PC-3 (cell line): ENCODE measurements at places on chromosomes 2 and 18.

DNA sequence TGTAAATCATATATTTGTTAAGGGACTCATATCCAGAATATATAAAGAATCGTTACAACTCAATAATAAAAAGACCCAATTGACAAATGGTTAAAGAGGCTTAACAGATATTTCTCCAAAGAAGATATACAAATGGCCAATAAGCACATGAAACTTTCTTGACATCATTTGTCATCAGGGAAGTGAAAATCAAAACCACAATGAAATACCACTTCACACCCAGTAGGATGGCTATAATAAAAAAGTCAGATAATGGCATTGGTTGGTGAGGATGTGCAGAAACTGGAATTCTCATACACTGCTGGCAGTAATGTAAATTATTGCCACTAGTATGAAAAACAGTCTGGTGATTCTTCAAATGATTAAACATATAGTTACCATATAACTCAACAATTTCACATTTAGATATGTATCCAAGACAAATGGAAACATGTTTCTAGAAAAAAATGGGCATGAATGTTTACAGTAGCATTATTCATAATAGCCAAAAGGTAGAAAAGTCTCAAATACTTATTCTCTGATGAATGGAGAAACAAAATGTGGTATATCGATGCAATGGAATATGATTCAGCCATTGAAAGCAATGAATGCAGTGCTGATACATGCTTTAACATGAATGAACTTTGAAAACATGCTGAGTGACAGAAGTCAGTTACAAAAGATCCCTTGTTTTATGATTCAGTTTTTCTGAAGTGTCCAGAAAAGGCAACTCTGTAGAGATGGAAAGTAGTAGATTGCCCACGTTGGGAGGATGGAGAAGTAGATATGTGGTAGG, 304.6 kb upstream of the ZEB2 start:
- no peak overlapping the region for H3K27ac ChIP-seq
- H3K4me1 ChIP-seq = no peaks in the 10 kb centered on the region
- no peaks in the 10 kb centered on the region for H3K36me3 ChIP-seq
- no peak overlapping the region for H3K4me3 ChIP-seq
- no peak for DNase-seq
- H3K27me3 ChIP-seq = no peaks in the 10 kb centered on the region

- H3K27me3 ChIP-seq = no peaks in the 10 kb centered on the region
- H3K36me3 ChIP-seq = no peaks in the 10 kb centered on the region
- no peak overlapping the region for H3K4me3 ChIP-seq
- DNase-seq = peak; percentile 30
- H3K4me1 ChIP-seq = peaks cover 40% of the 10 kb centered on the region
Measured at GRCh38 chr2:99883358-99883757, 259.0 kb downstream of the AFF3 start.

GRCh38 chr2:168955321-168955720, 54.2 kb downstream of the G6PC2 start:
- no peaks in the 10 kb centered on the region for H3K4me1 ChIP-seq
- DNase-seq = no peak
- no peak overlapping the region for H3K27ac ChIP-seq

GRCh38 chr2:38653715-38654527, 12.0 kb upstream of the GALM start:
- H3K27me3 ChIP-seq = no peaks in the 10 kb centered on the region
- no peak overlapping the region for H3K4me3 ChIP-seq
- no peak overlapping the region for H3K27ac ChIP-seq
- no peaks in the 10 kb centered on the region for H3K36me3 ChIP-seq
- no peak for DNase-seq

- H3K4me3 ChIP-seq = no peak overlapping the region
- H3K27ac ChIP-seq = no peak overlapping the region
- no peaks in the 10 kb centered on the region for H3K4me1 ChIP-seq
- no peaks in the 10 kb centered on the region for H3K27me3 ChIP-seq
- DNase-seq = no peak
- no peaks in the 10 kb centered on the region for H3K36me3 ChIP-seq
Measured at GRCh38 chr2:78154586-78154985, 632.4 kb upstream of the LRRTM4 start.

- H3K27ac ChIP-seq = no peak overlapping the region
- H3K27me3 ChIP-seq = no peaks in the 10 kb centered on the region
- H3K36me3 ChIP-seq = no peaks in the 10 kb centered on the region
- no peak for DNase-seq
Measured at GRCh38 chr2:95348609-95349567, 51.7 kb downstream of the KCNIP3 start.

DNA sequence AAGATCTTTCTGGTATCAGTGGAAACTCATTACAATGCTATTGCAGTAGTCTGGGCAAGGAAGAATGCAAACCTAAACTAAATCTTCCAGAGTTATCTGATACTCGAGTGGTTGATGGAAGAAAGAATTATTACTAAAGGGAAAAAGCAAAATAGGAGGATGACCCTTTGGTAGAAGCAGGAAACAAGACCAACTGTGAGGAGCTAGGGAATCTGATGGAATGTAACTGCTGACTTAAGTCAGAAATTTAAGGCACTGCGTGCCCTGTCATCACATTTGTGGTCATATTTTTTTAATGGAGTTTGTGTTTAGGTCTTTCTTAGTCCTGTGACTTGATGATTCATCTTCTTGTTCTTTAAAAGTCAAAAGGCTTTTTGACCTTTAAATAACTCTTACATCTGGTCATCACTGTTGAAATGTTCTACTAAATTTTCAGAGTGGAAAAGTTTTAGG, 36.5 kb upstream of the ARMC9 start:
- H3K4me3 ChIP-seq = no peak overlapping the region
- H3K36me3 ChIP-seq = peaks cover 37% of the 10 kb centered on the region
- peak; percentile 64 for DNase-seq
- H3K27me3 ChIP-seq = no peaks in the 10 kb centered on the region
- peaks cover 16% of the 10 kb centered on the region for H3K4me1 ChIP-seq

DNA sequence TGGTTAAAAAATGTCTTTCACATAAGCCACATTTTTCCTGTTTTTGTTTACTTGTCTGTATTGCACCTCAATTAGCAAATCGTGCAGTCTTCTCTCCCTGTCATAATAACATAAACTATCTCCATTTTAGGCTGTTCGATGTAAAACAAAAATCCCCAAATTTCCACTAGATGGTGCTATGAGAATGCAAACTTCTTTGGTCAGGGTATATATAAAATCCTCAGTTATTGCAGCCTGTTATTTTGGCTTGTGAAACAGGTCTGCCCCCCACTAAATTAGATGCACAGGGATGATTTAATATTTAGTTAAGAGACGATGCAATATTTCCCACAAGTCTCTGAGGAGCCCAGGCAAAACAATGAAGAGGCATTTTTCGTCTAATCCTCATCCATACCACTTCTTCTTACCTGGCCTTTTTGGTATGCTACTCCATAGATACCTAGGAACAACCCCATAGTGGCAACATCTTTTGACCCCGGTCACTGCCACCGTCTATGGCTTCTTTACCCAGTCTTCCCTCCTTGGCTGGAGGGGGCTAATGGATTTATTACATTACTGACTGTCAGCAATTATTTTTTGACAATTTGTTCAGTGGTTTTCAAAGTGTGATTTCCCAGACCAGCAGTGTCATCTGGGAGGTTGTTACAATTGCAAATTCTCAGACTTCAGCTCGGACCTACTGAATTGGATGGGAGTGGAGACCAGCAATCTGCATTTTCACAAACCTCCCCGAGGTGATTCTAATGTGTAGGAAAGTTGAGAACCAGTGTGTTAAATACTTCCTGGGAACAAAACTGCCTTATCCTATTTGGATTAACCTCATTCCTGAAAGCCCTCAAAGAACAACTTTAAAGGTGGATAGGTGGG, 117.4 kb upstream of the CWC22 start:
- DNase-seq = peak; percentile 84
- no peaks in the 10 kb centered on the region for H3K36me3 ChIP-seq
- H3K27me3 ChIP-seq = no peaks in the 10 kb centered on the region
- no peak overlapping the region for H3K27ac ChIP-seq
- H3K4me1 ChIP-seq = peaks cover 13% of the 10 kb centered on the region

- peak; percentile 74 for DNase-seq
- H3K4me3 ChIP-seq = no peak overlapping the region
- H3K4me1 ChIP-seq = 0 out of 2 replicates have a peak, but pooled peaks cover 4% of the 10 kb centered on the region
- H3K27ac ChIP-seq = no peak overlapping the region
- H3K27me3 ChIP-seq = no peaks in the 10 kb centered on the region
- H3K36me3 ChIP-seq = no peaks in the 10 kb centered on the region
Measured at GRCh38 chr18:72235422-72235821, 308.7 kb downstream of the CBLN2 start.

GRCh38 chr18:24456549-24456948, 3.9 kb upstream of the HRH4 start:
- H3K36me3 ChIP-seq = no peaks in the 10 kb centered on the region
- DNase-seq = no peak
- H3K4me1 ChIP-seq = no peaks in the 10 kb centered on the region
- H3K27ac ChIP-seq = no peak overlapping the region
- no peak overlapping the region for H3K4me3 ChIP-seq
- H3K27me3 ChIP-seq = no peaks in the 10 kb centered on the region

DNA sequence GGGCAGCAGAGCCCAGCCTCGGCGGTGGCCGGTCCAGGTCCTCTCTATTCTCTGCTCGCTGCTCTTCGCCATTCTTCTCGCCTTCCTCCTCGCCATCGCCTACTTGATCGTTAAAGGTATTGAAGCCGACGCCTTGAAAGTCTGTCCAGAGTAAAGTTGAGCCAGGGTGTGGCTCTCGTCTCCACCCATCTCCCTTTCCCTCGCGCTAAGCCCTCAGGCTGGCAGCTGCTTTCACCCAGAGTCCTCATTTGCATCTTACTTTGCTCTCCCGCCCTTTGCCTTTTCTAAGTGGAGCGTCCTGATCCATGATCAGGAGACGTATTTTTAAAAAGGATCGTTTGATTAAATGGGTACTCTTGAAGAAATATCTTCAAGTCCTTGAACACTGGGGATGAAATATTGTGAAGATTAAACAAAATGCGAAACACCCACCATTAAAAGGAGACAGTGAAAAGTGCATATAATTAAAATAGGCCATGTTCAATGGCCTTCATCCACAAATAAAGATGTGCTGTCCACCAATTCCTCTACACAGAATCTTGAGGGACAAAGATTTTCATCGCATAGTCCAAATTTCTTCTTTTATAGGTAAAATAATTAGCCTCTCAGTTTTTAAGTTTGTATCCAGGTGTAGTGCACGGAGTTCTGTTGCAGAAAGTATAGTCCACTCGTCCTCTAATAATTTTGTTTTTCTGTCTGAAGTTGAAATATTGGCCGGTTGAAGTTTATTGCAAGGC, 657 bp downstream of the ARL6IP6 start:
- peak overlapping the region; percentile 99 for H3K4me3 ChIP-seq
- peaks cover 22% of the 10 kb centered on the region for H3K4me1 ChIP-seq
- H3K27ac ChIP-seq = peak overlapping the region; percentile 83

DNA sequence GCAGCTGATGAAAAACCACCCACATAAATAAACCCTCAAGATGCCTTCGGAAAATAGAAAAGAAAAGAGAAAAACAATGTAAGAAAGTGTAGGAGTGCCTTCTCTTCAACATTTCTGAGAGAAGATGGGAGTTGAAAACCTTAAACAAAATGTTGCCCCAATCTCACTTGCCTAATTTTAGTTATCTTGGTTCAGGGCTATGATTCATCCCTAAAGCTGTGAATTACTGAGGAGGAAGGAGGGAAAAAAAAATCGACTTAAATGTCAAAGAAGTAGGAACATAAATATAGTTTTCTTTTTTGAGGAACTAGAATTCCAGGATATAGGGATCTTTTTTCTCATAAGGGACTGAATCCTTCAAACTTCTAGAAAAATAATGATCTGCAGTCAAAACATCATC, 360.3 kb downstream of the TGIF1 start:
- no peaks in the 10 kb centered on the region for H3K4me1 ChIP-seq
- H3K27ac ChIP-seq = no peak overlapping the region
- H3K27me3 ChIP-seq = peaks cover 34% of the 10 kb centered on the region
- DNase-seq = no peak
- H3K36me3 ChIP-seq = no peaks in the 10 kb centered on the region
- no peak overlapping the region for H3K4me3 ChIP-seq

DNA sequence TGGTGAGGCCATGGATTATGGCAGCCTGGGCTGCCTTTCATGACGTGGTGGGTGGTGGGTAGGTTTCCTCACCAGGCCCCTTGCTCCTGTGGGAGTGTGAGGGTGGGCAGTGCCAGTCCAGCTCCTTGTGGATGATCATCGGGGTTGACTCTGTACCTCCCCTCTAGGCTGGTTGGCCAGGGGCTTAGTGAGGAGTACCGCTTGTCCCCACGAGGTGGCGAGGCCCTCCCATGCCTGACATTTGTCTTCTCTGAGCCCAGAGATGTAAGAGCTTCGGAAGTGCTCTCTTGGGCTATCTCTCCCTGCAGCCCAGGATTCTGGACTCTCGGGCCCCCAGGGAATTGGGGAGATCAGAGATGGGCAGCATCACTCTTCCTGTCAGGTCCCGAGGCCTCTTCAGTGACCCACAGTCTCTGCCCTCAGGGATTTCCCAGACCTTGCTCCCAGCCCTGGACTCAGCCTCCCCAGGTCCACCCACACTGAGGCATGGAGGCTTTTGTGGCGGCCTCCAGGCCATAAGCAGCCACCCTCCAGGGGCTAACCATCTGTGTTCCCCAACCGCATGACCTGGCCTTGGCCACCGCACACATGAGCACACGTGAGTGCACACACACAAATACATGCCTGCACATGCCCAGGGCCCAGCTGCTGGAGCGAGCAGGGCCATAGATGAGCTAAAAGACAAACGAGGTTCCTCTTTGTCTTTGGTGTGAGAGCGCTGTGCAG, 6.5 kb downstream of the SPR start:
- peak; percentile 54 for DNase-seq
- H3K27me3 ChIP-seq = no peaks in the 10 kb centered on the region
- no peaks in the 10 kb centered on the region for H3K36me3 ChIP-seq
- peaks cover 23% of the 10 kb centered on the region for H3K4me1 ChIP-seq
- no peak overlapping the region for H3K4me3 ChIP-seq

- H3K4me1 ChIP-seq = no peaks in the 10 kb centered on the region
- H3K27ac ChIP-seq = no peak overlapping the region
- no peak overlapping the region for H3K4me3 ChIP-seq
- H3K36me3 ChIP-seq = no peaks in the 10 kb centered on the region; the same call in 1 of the 2 replicates
- DNase-seq = no peak
Measured at GRCh38 chr2:24872344-24873115, 47.5 kb downstream of the ADCY3 start.

DNA sequence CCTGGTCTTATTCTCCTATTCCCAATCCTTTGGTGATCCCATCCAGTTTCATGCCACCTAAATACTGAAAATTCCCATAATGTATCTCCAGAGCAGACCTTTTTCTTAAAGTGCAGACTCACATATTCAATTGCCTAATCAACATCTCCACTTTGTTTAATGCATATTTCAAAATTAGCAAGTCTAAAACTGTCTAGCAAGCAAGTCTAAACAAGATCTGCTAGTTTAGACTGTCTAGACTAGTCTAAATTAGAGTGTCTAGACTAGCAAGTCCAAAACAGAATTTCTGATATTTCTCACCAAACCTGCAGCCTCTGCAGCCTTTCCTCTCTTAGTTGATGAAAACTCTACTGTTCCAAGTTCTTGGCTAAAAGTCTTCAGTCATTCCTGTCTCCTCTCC, 44.6 kb downstream of the THUMPD2 start:
- H3K36me3 ChIP-seq = peaks cover 27% of the 10 kb centered on the region
- H3K27me3 ChIP-seq = no peaks in the 10 kb centered on the region
- no peak overlapping the region for H3K27ac ChIP-seq
- no peak overlapping the region for H3K4me3 ChIP-seq
- H3K4me1 ChIP-seq = 0 out of 2 replicates have a peak, but pooled peaks cover 3% of the 10 kb centered on the region
